Glutamatergic neuron (in vitro differentiated cells): ENCODE measurements at places on chromosomes 3 and 15. TPM values are rescaled to one million over a fixed set of nuclear protein-coding genes. Genes with fewer than 3 reads are reported as not detected.

CADPS gene
- 265 TPM for total RNA-seq

- H3K4me1 ChIP-seq = peaks cover 9% of the 10 kb centered on the region
- peaks cover 6% of the 10 kb centered on the region for H3K36me3 ChIP-seq
- no peak overlapping the region for H3K27ac ChIP-seq
- peak; percentile 1 for DNase-seq
- no peak overlapping the region for H3K4me3 ChIP-seq
These were observed 12.7 kb downstream of the C3orf22 start for GRCh38 chr3:126546013-126546412.

DNA sequence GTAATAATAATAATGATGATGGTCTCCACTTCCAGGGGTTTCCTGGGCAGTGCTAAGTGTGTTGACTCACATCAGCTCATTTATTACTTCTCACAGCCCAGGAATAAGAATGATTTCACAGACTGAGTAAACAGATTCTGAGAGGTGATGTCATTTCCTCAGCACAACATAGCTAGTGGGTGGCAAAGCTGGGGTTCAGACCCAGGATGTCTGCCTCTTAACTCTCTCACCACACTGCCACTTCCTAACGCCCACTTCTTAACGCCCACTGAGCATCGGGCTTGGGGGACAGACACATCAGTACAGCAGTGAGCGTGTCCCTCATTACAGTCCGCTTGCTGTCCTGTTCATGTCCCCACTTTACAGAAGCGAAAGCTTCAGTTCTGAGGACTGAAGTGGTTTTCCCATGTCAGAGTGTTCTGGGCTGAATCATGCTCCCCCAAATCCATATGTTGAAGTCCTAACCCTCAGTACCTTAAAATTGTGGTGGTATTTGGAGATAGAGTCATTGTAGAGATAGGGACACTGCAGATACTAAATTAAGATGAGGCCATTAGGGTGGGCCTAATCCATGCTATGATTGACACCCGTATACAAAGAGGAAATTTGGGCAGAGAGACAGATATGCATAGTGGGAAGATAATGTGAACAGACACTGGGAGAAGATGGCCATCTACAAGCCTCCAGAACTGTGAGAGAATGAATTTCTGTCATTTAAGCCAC lies 68.0 kb downstream of the ATP2B2 start:
- peaks cover 21% of the 10 kb centered on the region for H3K4me1 ChIP-seq
- no peaks in the 10 kb centered on the region for H3K36me3 ChIP-seq
- DNase-seq = no peak
- H3K4me3 ChIP-seq = no peak overlapping the region
- no peak overlapping the region for H3K27ac ChIP-seq

DNA sequence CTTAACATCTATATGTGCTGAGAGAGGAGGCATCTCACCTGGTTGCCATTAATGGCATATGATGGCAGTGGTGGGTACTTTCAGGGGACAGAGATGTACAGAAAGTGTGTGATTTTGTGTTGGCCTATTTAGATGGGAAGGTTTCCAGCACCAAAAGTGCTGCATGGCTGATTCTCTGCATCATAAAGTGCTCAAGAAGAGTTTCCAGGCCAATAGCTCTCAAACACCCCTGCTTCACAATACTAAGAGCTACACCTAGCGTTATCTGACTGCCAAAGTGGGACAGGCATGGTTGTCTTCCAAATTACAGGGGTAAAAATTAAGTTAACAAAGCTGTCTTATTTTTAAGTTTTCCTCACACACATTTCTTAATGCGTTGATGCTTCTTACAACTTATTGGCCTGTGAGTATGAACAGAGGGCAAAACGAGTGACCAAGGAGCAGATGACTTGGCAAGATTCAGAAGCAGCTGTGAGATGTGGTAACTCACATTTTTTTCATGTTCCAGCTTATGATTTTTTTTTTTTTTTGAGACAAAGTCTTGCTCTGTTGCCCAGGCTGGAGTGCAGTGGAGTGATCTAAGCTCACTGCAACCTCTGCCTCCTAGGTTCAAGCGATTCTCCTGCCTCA lies 41.4 kb upstream of the VEPH1 start:
- DNase-seq = no peak
- H3K36me3 ChIP-seq = peaks cover 6% of the 10 kb centered on the region
- peaks cover 4% of the 10 kb centered on the region for H3K27me3 ChIP-seq
- peaks cover 3% of the 10 kb centered on the region for H3K4me1 ChIP-seq

DNA sequence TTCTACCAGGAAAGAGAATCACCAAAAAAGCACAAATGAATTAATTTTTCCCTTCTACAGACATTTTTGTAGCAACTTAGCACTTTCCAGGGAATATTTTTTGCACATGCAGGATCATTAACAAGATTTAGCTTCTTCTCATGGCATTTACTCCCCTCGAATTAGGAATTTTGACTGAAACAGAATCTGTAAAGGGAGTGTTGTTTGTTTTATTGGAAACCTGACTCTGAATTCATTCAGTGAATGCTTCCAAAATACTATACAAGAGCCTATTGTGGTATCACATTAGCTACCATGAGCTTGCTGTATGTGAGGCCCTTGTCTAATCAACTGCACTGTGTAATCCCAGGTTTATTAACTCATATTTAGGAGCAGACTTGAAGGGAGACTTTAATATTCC lies 130.4 kb upstream of the ATP10A start:
- peaks cover 3% of the 10 kb centered on the region for H3K4me1 ChIP-seq
- no peak overlapping the region for H3K4me3 ChIP-seq
- no peak overlapping the region for H3K27ac ChIP-seq
- no peaks in the 10 kb centered on the region for H3K27me3 ChIP-seq
- DNase-seq = no peak
